Melanocyte of skin (primary cell): ENCODE measurements at places on chromosomes 7 and 10. TPM values are rescaled to one million over a fixed set of nuclear protein-coding genes. Genes with fewer than 3 reads are reported as not detected.

The SPAM1 gene
- not detected in 2 replicates for total RNA-seq

The SPDYE11 gene
- total RNA-seq, result not detected in 2 replicates

The HABP2 gene
- total RNA-seq, result not detected in 2 replicates

The PALD1 gene
- total RNA-seq, result under 0.01 and 0.31 TPM in 2 replicates

The MIOS gene
- 34.0 and 35.9 TPM in 2 replicates for total RNA-seq

The ASB10 gene
- not detected in 2 replicates for total RNA-seq

The GPR15LG gene
- not detected in 2 replicates for total RNA-seq

The LGI1 gene
- total RNA-seq, result not detected in 2 replicates

The JAKMIP3 gene
- total RNA-seq, result 0.34 and 0.73 TPM in 2 replicates

The WNT8B gene
- not detected in 2 replicates for total RNA-seq

The NYAP1 gene
- 0.33 TPM in 1 of 2 replicates, not detected in the other for total RNA-seq

The CLRN3 gene
- total RNA-seq, result under 0.01 TPM in 1 of 2 replicates, not detected in the other

The OPN1SW gene
- total RNA-seq, result not detected in 2 replicates

The GIMAP6 gene
- not detected in 2 replicates for total RNA-seq

The FAM221A gene
- 3.4 and 4.0 TPM in 2 replicates for total RNA-seq

The EPO gene
- total RNA-seq, result not detected in 2 replicates

The FBXO24 gene
- total RNA-seq, result 0.69 and 1.5 TPM in 2 replicates

The OR9A4 gene
- not detected in 2 replicates for total RNA-seq

The C10orf143 gene
- 0.73 TPM in 1 of 2 replicates, not detected in the other for total RNA-seq

The CLDN4 gene
- total RNA-seq, result not detected in 2 replicates

The WNT2 gene
- under 0.01 TPM in 1 of 2 replicates, not detected in the other for total RNA-seq

The CRPPA gene
- 1.7 and 4.7 TPM in 2 replicates for total RNA-seq

The SPAG6 gene
- not detected in 2 replicates for total RNA-seq

The LIPM gene
- total RNA-seq, result not detected in 2 replicates

The AKR1B15 gene
- total RNA-seq, result not detected in 2 replicates

The C7orf57 gene
- 0.34 and 0.36 TPM in 2 replicates for total RNA-seq
